ENCODE measurements at places on chromosomes 3 and 15.

GRCh38 chr3:125119752-125120378, 64.1 kb upstream of the HEG1 start:
- peak; percentile 78 for DNase-seq

DNA sequence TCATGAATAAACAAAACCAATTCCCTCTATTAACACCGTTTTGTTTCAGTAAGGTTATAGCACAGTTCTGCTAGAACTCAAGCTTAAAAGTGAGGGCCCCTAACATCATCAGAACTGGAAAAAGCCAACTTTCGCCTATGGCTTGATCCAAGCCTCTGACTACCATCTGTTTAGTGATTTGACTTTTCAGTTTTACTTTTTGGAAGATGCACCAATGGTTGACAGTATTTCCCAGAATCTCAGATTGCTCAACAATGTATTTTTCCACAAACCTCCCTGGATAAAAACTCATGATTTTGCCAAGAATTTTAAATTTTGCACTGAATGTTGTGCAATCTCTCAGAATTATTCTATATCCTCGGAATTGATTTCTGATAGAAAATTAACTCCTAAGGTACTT, 190.7 kb downstream of the LSAMP start:
- DNase-seq: no peak

- no peak for DNase-seq
Measured at GRCh38 chr3:189308608-189309007, 136.8 kb downstream of the TPRG1 start.

DNA sequence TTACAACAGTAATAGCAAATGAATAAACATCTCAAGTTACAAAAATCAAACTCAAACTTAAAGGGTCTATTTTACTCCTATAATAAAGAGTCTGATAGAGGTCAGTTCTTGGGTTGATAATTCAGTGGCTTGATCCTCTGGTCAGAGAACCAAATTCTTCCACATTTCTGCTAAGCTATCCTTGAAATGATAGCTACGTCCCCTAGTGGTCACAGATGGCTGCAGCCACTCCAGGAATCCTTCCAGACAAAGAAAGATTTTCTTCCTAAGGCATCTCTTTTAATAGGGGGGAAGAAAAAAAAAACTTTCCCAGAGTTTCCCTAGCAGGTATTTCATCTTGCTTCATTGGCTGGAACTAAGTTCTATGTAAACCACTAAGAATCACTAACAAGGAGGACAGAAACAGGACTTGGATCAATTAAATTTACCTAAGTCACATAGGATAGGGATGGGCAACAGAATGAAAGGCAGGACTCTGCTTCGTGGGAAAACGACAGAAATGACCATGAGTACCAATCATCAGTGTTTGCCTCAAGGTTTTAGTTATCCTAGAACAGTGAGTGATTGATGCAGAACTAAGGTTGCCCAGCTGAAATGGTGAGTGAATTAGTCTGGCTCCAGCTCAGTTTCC, 160.7 kb downstream of the STAC start:
- no peak for DNase-seq

DNA sequence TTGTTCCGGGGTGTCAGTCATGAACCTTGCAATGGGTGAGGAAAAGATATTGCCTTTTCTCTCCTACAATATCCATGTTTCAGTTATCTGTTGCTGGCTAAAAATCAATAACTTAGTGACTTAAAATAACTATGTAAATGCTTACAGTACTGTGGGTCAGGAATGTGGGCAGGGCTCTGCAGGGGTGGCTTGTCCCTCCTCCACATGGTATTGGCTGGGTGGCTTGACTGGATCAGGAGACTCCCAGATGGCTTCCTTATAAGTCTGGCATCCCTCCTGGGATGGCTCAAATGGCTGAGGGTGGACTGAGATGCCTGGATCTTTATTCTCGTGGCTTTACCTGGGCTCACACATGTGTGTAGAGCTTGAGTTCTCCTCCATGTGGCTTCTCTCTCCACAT, 47.5 kb downstream of the GTPBP8 start:
- DNase-seq: no peak

GRCh38 chr3:127456471-127457093, 134.0 kb downstream of the TPRA1 start:
- DNase-seq: no peak

GRCh38 chr3:165770781-165771180, 66.4 kb downstream of the BCHE start:
- no peak for DNase-seq

DNA sequence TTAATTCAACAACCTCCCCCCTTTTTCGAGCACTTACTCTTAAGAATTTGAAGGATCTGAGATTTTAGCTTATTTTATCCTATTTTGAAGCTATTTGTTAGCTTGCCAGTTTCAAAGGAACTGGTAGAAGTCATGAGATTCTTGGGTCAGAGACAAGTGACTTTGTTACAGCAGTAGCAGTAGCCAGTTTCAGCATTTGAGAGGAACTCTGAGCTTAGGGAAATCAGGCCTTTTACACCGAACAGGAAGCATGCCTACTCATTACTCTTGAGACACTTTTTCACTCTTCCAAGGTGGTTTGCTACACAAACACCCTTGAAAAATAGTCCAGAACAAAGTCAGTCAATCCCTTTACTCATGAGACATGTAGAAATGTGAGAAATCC, 24.5 kb upstream of the TM4SF1 start:
- peak; percentile 9 for DNase-seq

GRCh38 chr3:37291275-37291700, 116.9 kb upstream of the LRRFIP2 start:
- no peak for DNase-seq

GRCh38 chr3:184822654-184823053, 10.7 kb downstream of the VPS8 start:
- DNase-seq: no peak

DNA sequence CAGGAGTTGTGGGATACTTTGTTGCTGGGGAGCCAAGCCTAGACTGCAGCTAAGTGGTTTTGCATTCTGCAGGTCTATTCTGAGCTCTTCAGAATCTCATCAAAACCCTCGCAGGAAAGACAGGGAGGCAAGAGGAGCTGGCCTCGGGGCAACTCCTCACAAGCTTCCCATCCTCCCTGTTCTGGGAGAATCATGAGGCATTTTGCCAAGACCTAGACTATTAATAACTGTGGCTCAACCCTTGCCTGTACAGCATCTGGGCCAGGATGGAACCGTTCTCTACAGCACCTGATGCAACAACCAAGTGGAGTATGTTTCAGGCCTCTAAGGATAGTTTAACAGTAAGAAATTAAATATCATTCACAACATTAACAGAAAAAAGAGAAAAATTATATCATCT, 20.2 kb upstream of the SLC6A20 start:
- DNase-seq: no peak

DNA sequence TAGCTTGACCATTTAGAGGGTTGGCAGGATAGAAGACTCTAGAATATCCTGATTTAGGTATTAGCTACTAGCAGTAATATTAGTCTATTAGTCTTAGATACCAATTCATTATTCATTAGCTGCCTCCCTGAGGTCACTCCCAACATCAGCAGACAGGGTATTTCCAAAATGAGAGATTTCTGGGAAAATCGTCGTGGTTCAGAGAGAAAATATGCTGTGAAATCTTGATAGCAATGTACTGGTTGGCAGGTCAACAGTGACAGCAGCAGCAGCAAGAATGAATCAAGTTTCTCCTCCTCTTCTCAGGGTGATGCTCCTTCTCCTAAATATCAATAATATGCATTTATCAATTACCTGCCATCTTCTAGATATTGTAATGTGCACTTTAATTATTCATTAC, 41.3 kb upstream of the ROBO1 start:
- DNase-seq: no peak

DNA sequence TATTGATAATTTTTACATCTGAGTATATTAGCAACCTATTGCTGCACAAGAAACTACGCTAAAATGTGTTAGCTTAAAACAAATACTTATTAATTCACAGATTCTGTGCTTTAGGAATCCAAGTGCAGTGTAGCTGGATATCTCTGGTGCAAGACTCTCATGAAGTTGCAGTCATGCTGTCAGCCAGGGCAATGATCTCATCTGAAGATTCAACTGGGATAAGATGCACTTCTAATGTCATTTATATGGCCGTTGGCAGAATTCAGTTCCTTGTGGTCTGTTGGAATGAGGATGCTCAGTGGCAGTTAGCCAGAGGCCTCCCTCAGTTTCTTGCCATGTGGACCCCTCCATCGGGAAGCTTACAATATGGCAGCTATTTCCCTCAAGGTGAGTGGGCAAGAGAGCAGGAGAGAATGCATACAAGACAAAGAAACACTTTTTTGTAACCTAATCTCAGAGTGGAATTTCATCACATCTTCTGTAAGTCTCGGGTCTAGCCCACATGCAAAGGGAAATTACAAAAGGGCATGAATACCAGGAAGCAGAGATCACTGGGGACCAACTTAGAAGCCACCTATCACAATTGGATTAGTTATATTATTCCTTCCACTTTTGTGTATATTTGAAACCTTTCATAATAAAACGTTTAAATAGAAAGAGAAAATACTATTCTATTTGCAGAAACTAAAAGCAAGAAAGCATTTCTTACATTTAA, 61.6 kb downstream of the DPH6 start:
- peak; percentile 8 for DNase-seq

GRCh38 chr3:43034911-43035310, 55.8 kb downstream of the GASK1A start:
- no peak for DNase-seq

DNA sequence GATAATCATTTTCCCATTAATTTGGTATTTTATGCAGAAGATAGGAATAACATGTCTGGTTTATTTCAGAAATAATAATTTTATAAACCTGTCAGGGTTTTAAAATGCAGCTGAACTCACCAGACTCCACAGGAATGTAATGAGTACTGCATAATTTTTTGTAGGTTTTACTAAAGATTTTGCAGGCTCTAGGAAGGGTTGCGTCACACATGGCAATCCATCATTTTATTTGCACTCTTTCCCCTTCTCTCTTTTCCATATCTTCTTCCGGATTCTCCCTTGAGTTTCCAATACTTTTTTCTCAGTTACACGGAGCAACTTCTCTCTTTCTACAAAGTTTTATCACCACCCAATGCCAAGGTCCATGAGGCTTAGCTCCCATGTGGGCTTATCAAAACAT, 234.7 kb downstream of the NFKBIZ start:
- DNase-seq: no peak

GRCh38 chr3:54875596-54876268, 52.1 kb downstream of the LRTM1 start:
- DNase-seq: no peak

DNA sequence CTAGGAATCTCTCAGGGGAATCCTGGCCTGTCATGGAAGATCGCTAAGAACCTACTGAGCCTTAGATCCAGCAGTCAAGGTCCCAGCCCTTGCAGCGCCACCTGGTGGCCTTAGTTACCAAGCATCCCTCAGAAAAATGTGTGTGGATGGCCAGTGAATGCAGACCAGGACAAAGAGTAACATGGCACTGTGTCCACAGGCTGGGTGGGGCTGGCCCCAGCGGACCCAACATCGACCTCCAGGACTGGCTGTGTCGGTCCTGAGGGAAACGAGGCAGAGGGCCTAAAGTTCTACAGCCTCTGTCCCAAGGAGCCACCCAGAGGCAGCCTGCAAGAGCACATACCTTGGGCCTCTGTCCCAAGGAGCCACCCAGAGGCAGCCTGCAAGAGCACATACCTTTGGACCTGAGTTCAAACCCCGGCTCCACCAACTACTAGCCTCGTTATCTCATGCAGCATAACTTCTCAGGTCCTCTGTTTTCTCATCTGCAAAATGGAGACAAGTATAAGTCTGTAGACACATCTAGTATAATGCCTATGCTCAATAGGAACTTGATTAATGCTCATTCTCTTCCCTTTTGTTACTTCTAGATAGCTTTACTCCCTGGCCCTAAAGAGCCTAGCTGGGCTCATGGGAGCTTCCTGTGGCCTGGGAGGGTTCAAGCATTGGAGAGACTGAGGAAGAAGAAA, 57.5 kb upstream of the HERC1 start:
- peak; percentile 68 for DNase-seq
